ENCODE measurements at places on chromosomes 13 and 19. TPM values are rescaled to one million over a fixed set of nuclear protein-coding genes. Genes with fewer than 3 reads are reported as not detected.
A peak's percentile ranks its signal among the peaks of the same experiment; 100 is the strongest.

GRCh38 chr13:87821512-87821911 is 150.3 kb downstream of the SLITRK5 start:
- no peak for DNase-seq
- peak overlapping the region; percentile 2 for H3K4me3 ChIP-seq
- no peaks in the 10 kb centered on the region for H3K27me3 ChIP-seq
- peak overlapping the region; percentile 14 for H3K27ac ChIP-seq
- H3K36me3 ChIP-seq: no peaks in the 10 kb centered on the region
- peaks cover 16% of the 10 kb centered on the region for H3K4me1 ChIP-seq

DNA sequence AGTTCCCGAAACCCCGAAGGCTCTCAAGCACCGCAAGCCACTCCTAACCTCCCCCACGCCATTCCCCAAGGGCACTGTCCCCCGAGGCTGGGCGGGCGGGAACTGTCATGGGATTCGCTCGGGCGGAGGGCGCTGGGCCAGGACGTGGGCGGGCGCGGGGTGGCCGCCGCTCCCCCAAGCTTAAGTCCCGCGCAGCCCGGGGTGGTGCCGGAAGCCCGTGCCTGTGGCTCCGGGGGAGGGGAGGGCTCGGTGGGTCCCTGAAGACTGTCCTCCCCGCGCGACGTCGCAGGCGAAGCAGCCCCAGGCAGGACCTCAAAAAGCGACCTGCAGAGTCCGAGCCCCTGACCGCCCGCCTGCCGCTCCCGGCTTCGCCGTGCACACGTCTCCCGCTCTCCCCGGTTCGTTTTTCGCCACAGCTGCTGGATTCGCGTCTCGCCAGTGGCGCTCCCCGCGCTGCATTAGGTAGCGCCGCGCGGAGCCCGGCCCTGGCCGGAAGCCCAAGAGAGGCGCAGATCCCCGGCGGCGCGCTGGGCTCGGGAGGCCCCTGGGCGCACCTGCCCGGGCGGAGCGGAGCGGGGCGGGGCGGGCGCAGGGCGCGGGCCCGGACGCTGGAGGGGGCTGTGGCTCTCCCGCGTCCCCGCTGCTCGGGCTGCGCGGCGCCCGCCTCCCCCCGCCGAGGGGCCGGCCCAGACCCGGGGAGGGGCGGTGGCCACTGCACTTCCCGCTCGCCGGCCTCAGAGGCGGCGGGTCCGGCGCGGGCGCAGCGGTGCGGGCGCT is at the start of gene FARP1:
Gene FARP1 (plus strand): TSS at position 715 of the 777 bp plus-strand sequence. CDS start 70,149 bp downstream, outside the sequence.
- H3K36me3 ChIP-seq: no peaks in the 10 kb centered on the region
- H3K27me3 ChIP-seq: peaks cover 12% of the 10 kb centered on the region
- peaks cover 16% of the 10 kb centered on the region for H3K4me1 ChIP-seq
- H3K4me3 ChIP-seq: peak within 1 kb of the TSS; percentile 76
- H3K27ac ChIP-seq: peak within 1 kb of the TSS; percentile 46

The SKA3 gene
- 5.9 TPM for total RNA-seq

GRCh38 chr13:43203781-43204180 is 180.4 kb downstream of the DNAJC15 start:
- no peaks in the 10 kb centered on the region for H3K4me1 ChIP-seq
- H3K27ac ChIP-seq: no peak overlapping the region
- no peaks in the 10 kb centered on the region for H3K36me3 ChIP-seq
- H3K27me3 ChIP-seq: no peaks in the 10 kb centered on the region

DNA sequence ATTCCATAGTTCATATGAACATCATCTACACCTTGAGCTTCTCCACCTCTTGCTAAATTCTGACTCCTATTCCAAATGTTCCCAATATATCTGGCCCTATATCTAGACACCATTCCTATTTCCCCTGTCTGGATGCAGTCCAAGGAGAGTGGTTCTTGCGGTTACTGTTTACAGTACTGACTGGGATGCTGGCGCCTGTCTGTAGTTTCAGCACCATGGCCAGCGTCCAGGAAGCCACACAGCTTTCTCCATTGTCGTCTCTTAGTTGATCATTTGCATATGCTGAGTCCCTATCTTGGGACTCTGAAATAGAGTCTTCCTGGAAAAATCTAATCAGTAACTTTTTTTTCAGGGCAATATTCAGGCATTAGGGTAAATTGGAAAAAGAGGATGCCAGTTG is 14.9 kb downstream of the LAIR2 start:
- H3K36me3 ChIP-seq: no peaks in the 10 kb centered on the region
- H3K4me3 ChIP-seq: no peak overlapping the region
- peak; percentile 77 for DNase-seq
- no peaks in the 10 kb centered on the region for H3K27me3 ChIP-seq
- no peaks in the 10 kb centered on the region for H3K4me1 ChIP-seq

DNA sequence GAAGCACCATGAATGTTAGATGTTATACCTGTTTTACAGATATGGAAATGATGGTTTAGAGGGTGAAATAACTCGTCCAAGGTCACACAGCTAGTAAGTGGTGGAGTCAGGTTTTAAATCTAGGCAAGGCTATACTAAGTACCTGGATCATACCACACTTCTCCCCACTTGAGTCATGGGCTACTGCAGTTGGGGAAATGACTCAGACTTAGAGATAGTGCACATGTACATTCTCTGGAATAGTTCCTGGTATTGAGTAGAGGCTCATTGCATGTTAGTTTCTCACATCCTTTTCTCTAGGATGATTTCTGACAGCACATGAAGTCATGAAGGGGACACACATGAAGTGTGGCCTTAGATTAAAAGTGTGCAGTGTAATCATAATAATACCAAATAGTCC is 76.2 kb upstream of the TNFSF11 start:
- H3K27ac ChIP-seq: no peak overlapping the region
- peak; percentile 78 for DNase-seq

- no peak overlapping the region for H3K27ac ChIP-seq
- H3K4me3 ChIP-seq: no peak overlapping the region
Measured at GRCh38 chr13:88464851-88465250, 793.7 kb downstream of the SLITRK5 start.

DNA sequence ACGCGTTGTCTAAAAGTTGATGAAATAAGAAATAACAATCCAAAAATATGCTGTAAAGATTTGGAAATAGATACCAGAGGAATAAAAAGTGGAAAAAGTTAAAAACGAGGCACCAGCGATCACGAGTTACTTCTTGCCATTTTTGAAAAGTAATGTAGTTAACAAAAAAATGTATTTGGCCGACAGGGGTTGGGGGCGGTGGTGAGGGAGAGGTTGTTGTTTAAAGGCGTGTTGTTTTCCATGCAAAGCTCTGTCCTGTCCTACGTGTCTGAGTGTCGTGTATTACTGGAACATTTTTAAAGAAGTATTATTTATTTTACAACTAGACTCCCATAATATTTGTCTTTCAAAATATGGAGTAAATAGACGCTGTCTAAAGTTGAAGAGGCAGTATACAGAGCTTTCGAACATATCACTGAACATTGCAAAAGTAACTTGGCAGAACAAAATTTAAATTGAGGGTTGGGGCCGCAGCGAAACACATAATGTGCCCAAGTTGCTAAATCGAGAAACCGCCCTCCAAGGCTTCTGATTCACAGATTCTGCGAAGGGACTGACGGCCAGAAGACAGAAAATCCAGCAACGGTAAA is 823 bp downstream of the FBXO17 start:
- H3K4me1 ChIP-seq: peaks cover 9% of the 10 kb centered on the region
- no peak for DNase-seq
- H3K27me3 ChIP-seq: no peaks in the 10 kb centered on the region

DNA sequence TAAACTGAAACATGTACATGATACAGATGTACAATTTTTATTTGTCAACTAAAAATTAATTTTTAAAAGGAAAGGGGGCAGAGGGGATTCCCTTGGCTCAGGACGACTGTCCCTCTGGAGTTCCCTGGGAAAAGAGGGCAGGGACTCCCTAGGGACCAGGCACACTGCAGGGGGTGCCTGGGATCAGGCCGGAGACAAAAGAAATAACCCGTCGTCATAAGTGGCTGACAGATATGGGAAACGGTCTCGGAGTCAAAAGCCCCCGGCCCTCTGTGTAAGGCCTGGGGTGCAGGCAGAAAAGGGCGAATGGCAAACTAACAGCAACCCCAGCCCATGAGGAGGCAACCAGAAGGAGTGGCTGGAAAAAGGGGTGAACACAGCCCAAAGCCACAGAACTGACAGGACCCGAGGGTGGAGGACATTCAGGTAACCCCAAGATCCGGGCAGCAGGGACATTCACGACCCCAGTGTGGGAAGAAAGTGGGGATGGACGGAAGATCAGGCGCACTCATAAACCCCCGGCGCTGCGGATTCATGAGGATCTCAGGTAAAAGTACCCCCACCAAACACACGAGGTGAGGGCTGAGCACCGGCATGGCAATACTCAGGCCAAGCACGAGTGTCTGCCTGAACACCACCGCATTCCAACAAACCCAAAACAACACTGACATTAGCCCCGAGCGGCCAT is 6.7 kb downstream of the MLLT1 start:
- H3K27me3 ChIP-seq: no peaks in the 10 kb centered on the region
- peaks cover 46% of the 10 kb centered on the region for H3K36me3 ChIP-seq
- H3K4me1 ChIP-seq: peaks cover 49% of the 10 kb centered on the region
- H3K27ac ChIP-seq: peak overlapping the region; percentile 69

- H3K36me3 ChIP-seq: no peaks in the 10 kb centered on the region
- DNase-seq: no peak
- H3K4me1 ChIP-seq: no peaks in the 10 kb centered on the region
Measured at GRCh38 chr13:50611117-50611781, 232.2 kb downstream of the DLEU7 start.

- no peak for DNase-seq
- no peak overlapping the region for H3K27ac ChIP-seq
- peaks cover 66% of the 10 kb centered on the region for H3K27me3 ChIP-seq
- no peaks in the 10 kb centered on the region for H3K4me1 ChIP-seq
- H3K36me3 ChIP-seq: no peaks in the 10 kb centered on the region
Measured at GRCh38 chr13:78934336-78934735, 275.4 kb upstream of the OBI1 start.

DNA sequence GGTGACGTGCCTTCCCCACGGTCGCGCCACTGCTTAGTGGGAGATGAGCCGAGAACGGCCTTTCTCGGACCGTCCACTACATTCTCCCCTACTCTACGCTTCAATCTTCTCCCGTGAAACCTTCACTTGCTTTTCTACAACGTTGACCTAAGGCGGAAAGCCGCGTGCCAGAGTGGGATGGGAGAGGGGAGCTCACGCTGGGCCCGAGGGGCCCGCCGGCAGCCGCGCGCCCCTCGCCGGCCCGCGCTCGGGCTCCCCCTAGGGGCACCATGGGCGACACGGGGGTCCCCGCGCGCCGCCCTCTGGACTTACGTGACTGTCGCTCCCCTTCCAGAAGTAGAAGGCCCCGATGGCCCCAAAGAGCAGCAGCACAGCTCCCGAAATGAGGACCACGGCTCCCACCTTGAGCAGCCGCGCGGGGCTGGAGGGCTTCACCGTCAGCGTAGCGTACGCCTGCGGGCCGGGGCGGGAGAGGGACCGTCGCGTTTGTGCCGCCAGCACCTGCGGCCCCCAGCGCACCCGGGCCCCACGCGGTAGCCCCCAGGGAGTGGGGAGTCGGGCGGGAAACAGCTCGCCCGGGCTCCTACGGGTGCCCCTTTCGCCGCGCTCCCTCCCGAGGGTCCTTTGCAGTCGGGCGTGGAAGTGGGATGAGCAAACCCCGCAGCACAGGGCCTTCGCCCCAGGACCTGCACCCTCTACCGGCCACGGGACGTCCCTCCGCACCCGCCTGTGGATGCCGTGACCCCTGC is 727 bp downstream of the CNMD start:
- H3K4me3 ChIP-seq: no peak overlapping the region
- no peak for DNase-seq
- H3K27me3 ChIP-seq: peaks cover 31% of the 10 kb centered on the region
- H3K36me3 ChIP-seq: no peaks in the 10 kb centered on the region
- H3K27ac ChIP-seq: no peak overlapping the region
- H3K4me1 ChIP-seq: no peaks in the 10 kb centered on the region

GRCh38 chr13:76651286-76651685 is 234.9 kb downstream of the KCTD12 start:
- no peak for DNase-seq
- H3K4me3 ChIP-seq: no peak overlapping the region
- no peak overlapping the region for H3K27ac ChIP-seq
- peaks cover 11% of the 10 kb centered on the region for H3K4me1 ChIP-seq
